ENCODE measurements at places on chromosomes 1 and 21.
A peak's percentile ranks its signal among the peaks of the same experiment; 100 is the strongest.

DNA sequence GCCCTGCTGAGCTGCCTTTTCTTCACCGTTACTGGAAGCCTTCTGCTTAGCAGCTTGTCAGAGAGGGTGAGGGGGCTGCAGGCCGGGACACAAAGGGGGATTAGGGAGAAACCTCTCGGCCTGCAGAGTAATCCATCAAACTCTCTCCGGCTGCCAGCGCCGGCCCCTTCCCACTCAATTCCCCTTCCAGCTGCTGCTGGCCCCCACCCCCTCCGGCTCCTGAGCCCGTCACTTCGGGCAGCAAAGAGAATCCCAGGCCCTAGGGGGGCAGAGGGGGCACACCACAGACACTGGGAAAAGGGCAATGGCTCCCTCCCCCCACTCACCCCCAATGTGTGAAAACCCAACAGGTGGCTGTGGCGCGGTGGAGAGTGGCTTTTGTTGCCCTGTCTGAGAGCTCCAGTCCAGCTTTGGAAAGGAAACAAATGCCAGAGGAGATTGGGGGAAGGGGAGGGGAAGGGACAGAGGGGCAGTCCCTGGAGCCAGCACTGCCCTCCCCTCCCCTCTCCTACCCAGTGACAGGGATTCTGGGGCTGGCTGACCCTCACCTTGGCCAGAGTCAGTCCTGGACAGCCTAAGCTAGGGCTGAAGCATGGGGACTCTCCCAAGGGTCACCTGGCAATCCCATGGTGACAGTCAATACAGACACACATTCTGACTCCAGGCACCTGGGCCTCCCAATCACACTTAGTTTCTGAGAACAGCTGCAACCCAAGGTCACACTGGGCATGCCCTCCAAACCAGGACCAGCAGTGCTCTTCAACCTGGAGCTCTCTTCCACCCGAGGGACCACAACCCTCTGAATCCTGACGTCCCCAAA, 9.5 kb downstream of the SLC45A3 start:
- DNase-seq = no peak

DNA sequence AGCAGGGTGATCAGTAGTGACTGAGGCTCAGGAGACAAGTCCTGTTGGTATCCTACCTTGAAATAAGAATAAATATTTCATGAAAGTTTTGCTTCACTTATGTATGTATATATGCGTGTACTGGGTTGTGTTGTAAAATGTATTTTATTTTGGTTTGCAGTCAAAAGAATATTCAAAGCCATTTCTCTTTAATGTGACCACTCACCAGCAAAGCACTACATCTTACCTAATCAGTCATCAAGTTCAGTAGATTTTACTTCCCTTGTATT, 11.0 kb downstream of the SCP2 start:
- no peak for DNase-seq

GRCh38 chr1:27609618-27610240, 5.8 kb upstream of the AHDC1 start:
- DNase-seq = no peak

DNA sequence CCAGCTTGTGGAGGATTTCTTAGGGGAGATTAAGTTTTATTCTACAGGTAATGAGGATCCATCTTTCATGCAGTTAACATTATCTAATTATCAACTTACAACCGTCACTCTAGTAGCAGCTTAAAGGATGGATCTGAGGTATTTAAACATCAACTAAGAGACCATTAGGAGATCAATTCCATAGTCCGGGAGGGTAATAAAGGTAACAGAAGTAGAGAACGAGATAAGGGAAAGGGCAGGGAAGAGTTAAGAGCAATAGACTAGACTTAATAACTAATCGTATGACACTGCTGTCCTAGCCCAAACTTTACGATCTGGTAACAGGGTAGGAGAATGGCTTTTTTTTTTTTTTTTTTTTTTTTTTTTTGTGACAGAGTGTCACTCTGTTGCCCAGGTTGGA, 19.5 kb upstream of the CCDC17 start:
- no peak for DNase-seq

DNA sequence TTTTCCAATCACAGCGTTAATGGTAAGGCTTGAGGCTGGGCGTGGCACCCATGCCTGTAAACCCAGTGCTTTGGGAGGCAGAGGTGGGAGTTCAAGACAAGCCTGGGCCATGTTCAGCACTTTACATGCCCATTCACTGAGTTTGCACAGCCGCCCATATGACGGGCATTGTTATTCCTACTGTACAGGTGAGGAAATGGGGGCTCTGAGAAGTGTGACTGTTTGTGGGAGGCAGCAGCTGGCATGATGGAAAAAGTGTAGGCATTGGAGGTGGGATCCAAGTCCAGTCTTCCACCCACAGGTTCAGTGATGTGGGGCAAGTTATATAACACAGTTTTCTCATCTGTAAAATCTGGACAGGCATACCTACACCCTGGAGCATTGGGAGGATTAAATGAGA, 445.9 kb downstream of the KIF26B start:
- DNase-seq = no peak

DNA sequence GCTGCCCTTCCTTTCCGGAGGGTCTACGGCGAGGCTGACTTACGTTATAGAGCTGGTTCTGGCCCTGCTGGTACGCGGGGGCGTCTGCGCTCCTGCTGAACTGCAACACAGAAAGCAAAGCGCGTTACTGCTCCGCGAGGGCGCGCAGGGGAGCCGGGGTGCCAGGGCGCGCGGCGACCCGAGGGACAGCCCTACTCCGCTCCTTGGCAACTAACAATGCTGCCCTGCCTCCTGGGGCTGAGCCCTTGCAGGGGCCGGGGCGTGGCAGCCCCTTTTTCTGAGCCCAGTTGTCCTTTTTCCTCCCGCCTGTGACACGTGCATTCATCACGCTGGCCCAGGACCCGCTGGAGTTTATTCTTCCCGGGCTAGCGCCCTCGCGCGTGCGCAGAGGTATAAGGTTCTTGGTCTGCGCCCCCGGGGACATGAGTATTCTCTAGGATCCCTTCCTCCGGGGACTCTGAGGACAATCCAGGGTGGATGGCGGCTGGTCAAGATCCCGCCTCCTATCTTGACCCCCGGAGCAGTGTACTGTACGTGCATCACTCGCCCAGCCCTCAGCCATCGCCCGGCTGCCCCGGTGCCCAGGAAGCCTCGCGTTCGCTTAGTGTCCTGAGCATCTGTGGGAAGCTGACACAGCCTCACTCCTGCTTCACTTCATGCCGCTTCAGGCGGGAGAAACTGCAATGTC, 78.9 kb downstream of the CD247 start:
- peak; percentile 70 for DNase-seq

GRCh38 chr1:8889925-8890785, 11.7 kb upstream of the ENO1 start:
- peak; percentile 92 for DNase-seq

DNA sequence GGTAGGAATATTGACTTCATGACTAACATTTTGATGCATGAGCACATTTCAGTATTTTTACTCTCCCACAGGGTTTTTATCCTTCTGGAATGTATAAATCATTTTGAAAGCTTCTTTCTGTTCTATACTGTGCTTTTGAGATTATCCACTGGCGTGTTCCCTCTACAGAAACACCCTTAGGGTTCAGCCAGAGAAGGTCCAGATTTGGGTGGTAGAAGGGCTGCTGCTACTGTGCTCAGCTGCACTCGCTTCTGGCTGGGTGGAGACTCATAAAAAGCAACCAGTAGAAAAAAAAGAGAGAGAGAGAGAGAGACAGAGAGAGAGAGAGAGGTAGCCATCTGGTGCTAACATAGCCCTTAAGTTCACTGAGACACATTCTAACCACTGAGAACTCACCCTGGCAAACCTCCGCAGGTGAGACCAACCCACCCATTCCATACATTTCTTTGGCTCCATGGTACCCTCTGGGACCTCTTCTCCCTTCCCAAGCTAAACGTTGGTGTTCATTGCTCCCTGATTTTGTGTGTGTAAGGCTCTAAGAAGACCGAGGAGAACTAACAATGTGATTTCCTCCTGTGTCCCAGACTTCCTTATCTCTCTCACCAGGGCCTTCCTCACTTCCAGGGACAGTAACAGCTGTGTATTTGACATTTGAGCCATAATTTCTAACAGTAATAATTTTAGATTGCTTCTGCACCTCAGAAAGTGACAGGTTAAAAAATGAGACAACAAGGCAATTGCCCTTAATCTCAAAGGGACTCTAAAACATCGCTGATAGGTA, 7.2 kb downstream of the APCS start:
- DNase-seq = peak; percentile 58

All from adipocyte (in vitro differentiated cells).